Mucosa of descending colon (tissue), 3 donors: ENCODE measurements at places on chromosomes 12 and 14.

- no peak for DNase-seq
Measured at GRCh38 chr12:117881517-117881916, 87.3 kb downstream of the KSR2 start.

DNA sequence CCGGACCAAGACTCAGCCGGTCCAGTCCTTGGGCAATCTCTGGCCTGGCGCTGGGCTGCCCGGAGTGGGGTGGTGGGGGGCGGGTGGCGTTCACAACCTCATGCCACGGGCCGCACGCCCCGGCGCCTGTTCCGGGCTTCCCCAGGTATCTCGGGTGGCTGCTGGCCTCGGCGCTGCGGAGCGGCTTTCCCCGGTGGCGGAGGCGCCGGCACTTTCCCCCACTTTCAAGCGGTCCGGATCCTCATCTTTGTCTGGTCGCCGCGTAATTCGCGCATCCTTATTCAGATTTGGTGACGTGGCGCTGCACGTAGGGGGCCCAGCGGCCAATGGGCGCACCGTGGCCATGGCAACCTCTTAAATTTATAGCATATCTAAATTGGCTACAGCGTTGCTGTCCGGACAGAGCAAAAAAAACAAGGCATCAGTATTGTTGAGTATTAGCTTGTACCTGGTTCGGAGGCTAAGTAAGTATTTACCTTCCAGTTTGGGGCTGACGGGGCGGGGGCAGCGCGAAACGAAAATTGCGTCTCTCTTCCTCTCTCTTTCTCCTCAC lies at the start of gene LHX5:
TSS of gene LHX5 (minus strand) at position 253 of the 553 bp plus-strand sequence. CDS start 373 bp downstream, outside the sequence.
- no peak for DNase-seq

DNA sequence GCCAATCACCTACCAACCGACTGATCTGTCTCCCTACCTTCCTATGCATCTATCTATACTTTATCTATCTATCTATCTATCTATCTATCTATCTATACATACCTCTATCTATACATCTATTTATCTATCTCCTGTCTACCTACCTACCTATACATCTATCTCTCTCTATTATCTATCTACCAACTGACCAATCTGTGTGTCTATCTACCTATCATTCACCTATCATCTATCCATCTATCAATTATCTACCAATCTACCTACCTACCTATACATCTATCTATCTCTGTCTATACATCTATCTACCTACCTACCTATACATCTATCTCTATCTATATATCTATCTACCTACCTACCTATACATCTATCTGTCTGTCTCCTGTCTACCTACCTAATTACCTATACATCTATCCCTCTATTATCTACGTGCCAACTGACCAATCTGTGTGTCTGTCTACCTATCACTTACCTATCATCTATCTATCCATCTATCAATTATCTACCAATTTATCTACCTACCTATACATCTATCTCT lies 3.5 kb downstream of the DNAH10 start:
- no peak for DNase-seq

DNA sequence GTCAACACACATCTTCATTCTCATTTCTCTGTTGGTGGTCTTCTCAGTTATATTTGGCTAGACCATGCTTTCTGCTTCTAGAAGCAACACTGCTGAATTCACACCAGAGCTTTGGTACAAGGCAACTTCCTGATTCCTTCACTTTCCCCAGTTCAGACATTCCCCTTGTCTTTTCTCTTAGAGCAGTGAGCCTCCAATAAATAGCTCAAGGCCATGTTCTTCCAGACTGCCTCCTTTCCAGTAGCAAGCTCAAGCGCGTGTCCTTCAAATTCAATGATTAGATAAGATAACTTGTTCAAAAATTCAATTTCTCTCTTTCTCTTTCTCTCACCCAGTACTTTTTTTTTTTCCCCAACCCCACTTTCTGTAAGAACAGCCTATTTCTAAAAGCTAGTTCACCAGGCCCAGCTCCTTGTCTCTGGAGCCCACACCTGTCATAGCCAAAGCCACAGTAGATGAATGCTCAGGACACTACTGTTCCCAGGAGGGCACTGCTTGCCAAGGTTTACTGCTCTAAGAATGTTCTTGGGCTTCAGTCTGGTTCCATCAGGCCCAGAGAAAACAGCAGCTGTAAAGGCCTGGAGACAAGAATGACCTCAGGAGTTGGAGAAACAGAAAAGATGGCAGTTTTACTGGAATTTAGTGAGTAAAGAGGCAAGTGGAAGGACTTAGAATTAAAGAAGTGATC lies 17.7 kb downstream of the TBK1 start:
- DNase-seq: no peak

DNA sequence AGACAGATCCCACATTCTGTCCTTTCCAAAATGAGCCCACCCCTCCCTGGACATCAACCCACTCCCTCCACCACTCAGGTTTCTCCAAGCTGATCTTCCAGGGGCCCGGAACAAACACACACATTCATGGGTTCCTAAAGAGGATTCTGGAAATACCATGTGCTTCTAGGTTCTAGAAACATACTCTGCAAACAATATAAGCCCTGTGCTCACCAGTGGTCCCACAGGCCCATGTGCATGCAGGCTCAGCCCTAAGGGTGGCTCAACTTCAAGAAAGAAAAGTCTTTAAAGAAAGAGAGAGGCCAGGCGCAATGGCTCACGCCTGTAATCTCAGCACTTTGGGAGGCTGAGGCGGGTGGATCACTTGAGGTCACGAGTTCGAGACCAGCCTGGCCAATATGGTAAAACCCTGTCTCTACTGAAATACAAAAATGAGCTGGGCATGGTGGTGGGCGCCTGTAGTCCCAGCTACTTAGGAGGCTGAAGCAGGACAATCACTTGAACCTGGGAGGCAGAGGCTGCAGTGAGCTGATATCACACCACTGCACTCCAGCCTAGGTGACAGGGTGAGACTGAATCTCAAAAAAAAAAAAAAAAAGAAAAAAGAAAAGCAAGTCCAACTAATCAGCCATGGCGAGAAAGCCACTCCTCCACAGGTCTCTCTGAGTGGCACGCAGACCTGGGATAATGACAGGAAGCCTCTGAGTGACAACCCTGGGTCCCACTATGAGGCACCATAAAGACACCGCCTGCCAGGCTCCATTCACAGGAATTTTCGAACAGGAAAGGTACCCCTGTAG lies 59.5 kb upstream of the PNMA1 start:
- DNase-seq: no peak

GRCh38 chr14:67416085-67416484 lies 4.1 kb upstream of the PLEK2 start:
- DNase-seq: no peak
